Retina (tissue), 1 donor: ENCODE measurements at places on chromosomes 5 and 9.

DNA sequence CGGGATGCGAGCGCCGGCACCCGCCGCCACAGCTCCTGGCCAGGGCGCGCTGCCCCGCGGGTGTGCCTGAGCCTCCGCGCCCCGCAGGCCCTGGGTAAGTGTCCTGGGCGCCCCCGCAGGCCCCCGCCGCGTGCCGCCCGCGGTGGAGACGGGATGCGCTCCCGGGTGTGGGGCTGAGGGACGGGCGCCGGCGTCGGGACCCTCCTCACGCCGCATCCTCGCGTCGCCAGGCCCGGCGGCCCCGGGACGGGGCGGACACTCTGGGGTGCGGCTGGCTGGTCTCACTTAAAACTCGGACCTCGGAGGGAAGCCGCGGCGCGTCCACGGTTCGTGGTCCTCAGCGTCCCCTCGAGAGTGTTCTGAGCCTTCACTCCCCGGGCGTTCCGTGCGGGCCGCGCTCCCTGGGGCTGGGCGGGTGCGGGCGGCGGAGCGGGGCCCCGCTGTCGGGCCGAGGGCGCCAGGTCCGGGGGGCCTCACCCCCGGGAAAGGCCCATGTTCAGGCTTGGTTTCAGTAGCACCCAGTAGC is 275 bp downstream of the AHRR start:
- DNase-seq = peak; percentile 30

- no peak for DNase-seq
Measured at GRCh38 chr9:4339836-4340560, 40.1 kb upstream of the GLIS3 start.

DNA sequence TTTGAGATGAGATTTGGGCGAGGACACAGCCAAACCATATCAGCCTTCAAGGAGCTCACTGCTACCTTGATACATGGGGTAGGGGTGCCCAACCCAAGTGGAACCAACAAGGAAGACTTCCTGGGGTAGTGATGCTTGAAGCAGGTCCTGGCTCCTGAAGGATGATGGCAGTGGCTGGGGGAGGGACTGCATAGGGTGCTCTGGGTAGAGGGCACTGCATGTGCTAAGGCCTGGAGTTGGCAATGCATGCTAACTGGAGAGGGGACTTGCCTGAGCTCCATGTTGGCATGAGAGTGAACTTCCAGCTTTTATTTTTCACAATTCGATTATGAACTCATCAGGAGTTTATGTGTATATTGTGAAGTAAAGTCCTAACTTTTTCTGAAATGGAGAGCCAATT is 58.6 kb upstream of the FRRS1L start:
- no peak for DNase-seq

- peak; percentile 66 for DNase-seq
Measured at GRCh38 chr9:37747271-37747753, 6.3 kb upstream of the TRMT10B start.

GRCh38 chr9:80775530-80775929 is 913.8 kb downstream of the TLE1 start:
- no peak for DNase-seq

- no peak for DNase-seq
Measured at GRCh38 chr5:170488570-170488969, 15.2 kb upstream of the KCNIP1 start.

DNA sequence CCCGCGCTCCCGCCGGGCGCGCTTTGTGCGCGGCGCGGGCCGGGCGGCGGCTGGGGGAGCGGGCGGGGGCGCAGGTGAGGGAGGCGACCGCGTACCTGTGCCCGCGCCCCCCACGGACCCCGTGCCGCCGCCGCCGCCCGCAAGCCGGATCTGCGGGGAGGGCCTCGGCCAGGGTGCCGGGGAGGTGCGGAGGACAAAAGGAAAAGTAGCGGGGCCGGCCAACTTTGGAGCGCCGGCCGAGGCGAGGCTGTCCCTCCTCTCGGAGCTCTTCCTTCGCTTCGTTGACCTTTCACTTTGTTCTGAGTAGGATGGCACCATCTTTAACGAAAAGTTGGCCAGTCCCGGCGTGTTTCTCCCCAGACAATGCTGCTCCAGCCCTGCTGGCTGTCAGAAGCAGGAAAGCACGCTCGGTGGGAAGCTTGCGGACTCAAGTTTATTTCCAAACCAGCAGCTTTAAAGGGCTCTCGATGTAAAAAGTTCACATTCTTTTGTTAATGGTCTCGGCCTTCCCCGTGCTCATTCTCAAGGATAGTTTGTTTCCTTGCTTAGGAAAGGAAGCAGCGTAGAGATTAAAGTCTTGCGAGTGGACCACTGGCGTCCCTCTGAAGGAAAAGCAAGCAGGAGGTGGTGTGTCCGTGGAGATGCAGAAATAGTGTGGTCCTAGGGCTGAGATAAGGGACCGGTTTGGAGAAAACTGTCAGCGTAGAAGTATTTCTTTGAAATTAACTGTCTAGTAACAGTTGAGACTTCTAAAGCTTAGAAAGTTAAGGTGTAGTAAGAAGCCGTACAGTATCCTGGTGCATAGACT is 639 bp downstream of the EHMT1 start:
- peak; percentile 75 for DNase-seq

DNA sequence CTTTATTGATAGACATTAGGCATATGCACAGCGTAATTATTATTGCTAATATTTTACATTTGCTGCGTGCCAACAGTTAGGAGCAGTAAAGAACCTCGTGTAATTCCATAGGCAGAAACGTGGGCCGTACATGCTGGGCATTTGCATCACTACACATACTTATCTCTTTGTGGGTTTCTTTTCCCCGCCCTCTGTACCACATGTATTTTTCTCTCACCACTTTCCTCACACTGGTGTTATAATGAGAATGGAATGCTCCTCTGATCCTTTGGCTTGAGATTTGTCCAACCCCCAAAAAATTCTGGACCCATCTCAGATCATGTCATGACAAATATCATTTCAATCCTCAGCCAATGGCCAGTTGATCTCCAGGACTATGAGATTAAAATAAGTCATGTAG is 1952.6 kb upstream of the WWC1 start:
- no peak for DNase-seq

DNA sequence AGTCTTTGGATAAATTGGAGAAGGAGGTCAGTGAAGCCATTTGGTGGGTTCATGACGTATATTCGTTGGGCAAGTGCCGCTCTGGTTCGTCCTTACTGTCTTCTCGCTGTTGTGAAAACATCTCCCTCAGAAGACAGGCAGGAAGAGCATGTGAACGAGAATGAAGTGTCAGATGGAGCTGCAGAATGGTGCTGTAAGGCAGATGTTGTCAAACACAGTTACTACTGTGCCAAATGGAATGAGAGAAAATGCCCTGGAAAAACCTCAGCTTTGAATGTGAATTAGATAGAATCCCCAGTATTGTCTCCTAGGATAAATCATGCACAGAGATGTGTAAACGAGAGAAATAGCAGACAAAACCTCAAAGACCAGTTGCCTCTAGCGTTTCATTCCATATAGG is 121.5 kb downstream of the CAMK4 start:
- no peak for DNase-seq
